ENCODE measurements at places on chromosomes 6 and 20.

DNA sequence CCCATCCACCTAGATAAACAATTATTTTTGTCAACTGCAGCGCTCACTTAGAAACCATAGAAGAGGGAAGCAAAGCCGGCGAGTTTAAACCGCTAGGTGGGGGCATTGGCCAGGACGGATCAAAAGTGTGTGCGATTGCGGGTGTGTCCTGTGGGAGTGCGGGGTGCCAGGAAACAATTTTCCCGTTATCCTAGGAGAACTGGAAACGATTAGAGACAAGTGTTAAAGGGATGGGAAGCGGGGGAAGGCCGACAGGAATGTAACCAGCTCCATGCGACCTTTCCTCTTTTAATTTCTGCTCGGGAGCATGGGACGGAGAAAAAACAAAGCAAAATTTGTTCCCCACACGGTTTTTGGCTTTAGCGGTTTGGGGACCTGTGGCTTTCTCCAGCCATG lies 2.8 kb upstream of the HTR1B start:
- no peak for DNase-seq

GRCh38 chr6:21840428-21840827 lies 246.9 kb downstream of the SOX4 start:
- no peak for DNase-seq

DNA sequence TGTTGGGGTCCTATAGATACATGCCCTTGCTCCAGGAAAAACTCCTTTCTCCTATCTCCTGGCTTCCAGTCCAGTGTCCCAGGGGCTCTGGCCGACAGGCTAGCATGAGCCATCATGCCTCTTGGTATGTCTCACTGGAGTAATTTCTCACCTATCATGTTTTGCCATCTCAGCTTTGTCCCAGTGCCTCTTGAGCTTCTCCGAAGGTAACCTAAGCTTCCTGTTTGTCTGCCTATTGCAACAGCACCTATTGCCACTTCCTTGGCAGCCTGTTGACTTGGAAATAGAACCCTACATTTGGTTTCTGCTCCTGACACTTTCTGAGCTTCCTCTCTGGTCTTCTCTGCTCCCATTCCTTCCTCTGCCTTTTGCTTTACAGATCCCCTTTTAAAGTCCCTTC lies 197.7 kb downstream of the KCNQ5 start:
- no peak for DNase-seq

- no peak for DNase-seq
These were observed 262.8 kb upstream of the MAN1A1 start for GRCh38 chr6:119612176-119612891.

GRCh38 chr6:39251406-39251805 lies 22.1 kb upstream of the KCNK5 start:
- DNase-seq: no peak

GRCh38 chr6:18602931-18603330 lies 215.8 kb downstream of the RNF144B start:
- DNase-seq: no peak

DNA sequence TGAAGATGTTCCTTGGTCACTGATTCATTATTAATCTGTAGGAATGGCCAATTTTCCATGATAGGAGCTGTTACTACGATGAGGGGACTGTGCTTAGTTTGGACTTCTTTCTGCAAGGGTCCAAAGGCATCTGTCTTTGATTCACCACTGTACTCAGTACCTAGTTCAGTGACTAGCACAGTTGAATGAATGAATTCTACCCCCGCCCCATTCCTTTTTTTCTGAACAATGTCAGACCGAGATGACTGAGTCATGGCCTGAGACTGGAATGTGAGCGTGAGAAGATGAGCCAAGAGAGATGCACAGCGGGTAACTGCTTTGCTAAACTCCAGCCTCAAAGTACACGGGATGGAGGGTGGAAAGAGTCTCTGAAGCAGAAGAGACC lies 419 bp upstream of the SNHG17 start:
- no peak for DNase-seq

- DNase-seq: no peak
These were observed 52.7 kb downstream of the CPXM1 start for GRCh38 chr20:2747676-2748235.

DNA sequence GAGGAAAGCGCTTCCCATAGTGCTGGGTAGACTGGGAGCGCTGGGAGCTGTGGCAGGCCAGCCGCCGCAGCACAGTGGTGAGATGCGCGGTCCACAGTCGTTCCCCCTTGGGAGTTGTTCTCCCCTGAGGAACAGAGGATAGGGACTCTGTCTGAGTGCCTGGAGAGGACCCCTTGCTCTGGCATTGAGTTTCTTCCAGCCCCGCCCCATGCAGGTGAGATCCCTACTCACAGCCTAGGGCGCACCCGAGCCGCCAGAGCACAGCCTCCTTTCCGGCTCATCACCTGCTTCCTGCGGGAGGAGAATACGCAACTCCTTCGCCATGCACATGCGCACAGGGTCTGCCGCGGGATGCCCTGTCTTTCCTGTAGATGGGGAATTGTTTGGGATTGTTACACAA lies 140.6 kb downstream of the PACRG start:
- no peak for DNase-seq

DNA sequence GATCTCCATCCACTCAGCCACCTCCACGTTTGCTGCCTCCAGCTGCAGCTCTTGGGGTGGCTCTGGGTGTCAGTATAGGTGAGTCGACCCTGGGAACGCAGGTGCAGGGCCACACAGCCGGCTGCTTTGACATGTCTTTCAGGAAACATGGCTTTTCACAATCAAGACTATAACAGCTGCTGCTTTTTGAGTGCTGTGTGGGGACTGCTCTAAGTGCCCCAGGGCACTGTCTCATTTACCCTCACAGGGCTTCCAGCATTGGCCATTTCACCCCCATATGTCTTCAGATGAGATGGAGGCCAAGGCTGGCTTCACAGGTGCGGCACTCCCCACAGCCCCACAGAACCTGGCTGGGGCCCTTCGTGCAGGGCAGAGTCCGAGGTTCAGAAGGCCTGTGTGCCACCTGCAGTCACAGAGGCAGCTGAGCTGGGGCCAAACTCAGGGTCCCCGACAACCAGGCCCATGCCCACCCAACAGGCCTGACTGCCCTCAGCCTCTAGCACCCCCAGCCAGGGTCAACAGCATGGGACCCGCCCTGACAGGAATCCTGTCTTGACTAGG lies 14.9 kb upstream of the CST7 start:
- DNase-seq: no peak

DNA sequence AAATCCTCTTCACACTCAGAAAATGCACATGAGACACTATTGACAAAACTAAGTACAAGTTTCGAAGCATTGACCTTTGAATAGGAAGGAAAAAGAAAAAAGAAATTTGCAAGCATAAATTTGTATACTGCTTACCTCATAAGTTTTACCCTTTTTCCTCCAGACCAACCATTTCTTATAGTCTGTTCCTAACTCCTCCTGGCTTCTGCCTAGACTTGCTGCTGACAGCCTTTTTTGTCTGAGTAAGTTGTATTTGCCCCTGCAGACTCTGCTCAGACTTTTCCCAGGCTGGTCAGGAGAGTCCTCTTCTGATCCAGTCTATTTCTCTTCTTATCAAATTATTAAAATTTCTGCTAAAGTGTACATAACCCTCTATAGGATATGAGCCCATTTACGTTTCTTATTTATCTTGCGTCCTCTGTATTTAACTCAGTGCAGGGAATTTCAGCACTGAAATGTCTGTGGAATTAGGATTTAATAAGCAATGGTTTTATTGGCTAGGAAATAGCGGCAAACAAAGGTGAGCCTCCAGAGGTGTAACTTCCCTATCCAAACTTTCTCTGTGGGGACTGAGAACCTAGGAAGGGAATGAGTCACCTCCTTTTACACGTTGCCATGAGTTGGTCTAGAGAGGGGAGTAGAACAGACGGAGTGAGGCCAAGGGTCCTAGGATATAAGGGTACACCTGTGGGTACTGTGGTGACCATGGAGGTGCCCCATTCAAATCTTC lies 207.1 kb upstream of the MARCKS start:
- DNase-seq: no peak

GRCh38 chr6:139738801-139739455 lies 364.5 kb upstream of the CITED2 start:
- no peak for DNase-seq

DNA sequence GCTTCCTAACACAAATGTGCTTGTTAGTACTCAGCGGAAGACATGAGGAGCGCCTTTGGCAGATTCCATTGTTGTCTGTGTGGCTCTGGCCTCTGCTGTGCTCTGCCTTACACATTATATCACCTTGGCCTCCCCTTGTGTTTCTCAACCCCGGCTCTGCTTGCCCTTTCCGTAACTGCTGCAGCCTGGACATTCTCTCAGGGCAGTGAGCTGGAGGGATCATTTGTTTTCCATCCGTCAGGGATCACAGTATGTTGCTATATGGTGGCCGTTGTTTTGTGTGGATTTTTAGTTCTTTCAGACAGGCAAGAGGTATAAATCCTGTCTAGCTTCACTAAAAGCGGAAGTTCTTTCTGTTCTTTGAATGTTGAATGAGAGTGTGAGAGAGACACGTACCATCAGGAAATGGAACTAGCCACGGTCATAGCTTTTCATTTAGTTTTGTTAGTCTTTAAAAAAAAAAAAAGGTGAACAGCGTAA lies 175.1 kb downstream of the JARID2 start:
- no peak for DNase-seq

- no peak for DNase-seq
These were observed 26.1 kb upstream of the C20orf204 start for GRCh38 chr20:64009811-64010387.

DNA sequence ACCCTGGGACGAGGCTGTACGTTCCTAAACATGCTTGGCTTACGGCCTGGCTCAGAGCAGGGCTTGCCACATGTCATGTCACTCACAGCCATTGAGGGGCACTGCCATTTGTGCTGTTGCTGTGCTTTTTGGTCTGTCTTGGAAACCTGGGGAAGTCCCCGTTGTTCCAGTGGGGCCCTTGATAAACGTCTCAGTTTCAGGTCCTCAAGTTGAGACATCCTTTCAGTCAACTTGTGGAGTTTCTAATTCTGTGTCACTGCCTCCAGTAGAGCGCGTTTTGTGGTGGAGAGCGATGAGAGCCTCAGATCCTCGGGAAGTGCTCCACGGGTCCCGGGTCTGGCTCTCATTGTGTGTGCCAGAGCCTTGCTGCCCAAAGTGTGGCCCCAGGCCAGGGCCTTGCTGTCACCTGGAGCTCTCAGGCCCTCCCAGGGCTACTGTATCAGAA lies 43.0 kb upstream of the CCR6 start:
- DNase-seq: no peak

DNA sequence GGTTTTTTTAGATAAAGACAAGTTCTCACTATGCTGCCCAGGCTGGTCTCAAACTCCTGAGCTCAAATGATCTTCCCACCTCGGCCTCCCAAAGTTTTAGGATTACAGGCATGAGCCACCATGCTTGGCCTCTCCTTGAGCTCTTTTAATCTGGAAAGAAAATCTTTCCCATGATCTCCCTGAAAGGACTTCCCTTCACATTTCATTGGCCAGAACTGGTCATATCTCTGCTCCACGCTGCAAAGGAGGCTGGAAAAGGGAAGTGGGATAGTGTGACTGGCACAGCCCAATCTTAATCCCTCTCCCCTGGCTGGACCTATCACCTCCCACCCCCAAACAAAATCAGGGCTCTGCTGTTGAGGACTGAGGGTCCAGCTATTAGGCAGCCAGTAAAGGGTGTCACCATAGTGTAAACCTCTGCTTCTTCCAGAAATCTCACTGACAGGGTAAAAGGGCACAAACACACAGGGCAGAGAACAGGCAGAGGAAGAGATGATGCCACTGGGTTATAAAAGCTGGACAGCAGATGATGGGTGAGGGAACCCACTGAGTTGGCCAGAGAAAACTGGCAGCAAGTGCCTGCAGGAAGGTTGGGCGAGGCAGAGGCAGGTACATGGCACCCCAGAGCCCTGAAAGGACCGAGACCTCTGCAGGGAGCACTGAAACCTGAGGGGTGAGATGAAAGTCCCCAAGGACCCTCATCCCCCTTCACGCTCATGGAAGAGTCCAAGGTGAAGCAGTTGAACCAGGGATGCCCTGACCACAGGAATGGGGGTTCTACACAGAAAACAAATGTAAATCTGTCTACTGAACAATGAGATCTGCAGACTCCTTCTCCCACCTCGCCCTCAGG lies 83.1 kb upstream of the PTPN1 start:
- DNase-seq: no peak

DNA sequence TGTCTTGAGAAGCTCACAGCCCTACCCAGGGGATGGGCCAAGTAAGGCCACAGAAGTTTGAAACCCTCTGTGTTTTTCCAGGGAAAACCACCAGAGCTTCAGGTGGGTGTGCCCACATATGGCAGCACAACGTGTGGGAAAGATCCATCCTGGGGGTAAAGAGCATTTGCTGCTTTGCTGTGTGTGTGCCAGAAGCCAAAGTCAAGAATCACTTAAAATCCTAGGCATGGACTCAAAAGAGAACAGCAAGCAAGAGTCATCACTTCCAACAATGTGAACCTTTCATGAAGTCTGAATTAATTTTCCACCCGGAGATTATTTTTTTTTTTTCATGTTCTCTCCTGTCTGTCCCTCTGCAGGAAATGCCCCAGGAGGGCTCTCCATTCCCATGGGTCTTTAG lies 308.2 kb upstream of the SGK1 start:
- no peak for DNase-seq

GRCh38 chr6:156794546-156795354 lies 17.6 kb downstream of the ARID1B start:
- no peak for DNase-seq

DNA sequence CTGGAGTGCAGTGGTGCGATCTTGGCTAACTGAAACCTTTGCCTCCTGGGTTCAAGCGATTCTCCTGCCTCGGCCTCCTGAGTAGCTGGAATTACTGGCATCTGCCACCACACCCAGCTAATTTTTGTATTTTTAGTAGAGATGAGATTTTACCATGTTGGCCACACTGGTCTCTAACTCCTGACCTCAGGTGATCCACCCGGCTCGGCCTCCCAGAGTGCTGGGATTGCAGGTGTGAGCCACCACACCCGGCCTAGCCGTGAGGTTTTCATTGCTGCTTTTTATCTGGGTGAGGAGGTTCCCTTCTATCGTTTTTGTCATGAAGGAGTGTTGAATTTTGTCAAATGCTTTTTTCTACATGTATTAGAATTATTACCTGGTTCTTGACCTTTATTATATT lies 23.9 kb downstream of the SRC start:
- DNase-seq: no peak

GRCh38 chr6:44423306-44423705 lies 35.8 kb downstream of the CDC5L start:
- no peak for DNase-seq

DNA sequence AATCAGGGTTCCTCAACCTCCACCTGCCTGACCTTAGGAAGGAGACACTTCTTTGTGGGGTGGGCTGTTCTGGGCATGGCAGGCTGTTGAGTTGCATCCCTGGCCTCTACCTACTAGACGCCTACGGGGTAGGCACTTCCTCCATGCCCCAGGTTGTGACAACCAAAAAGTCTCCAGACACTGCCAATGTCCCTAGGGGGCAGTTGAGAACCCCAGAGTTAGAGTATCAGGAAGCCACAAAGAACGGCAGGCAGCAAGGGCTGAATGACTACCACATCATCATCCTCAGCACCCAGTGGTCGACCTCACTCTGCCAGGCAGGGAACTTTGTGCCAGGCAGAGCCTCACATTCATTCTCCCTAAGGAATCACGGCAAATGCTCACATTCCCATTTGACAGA lies 21.5 kb downstream of the PMEPA1 start:
- DNase-seq: no peak

GRCh38 chr6:113591896-113592827 lies 265.0 kb upstream of the MARCKS start:
- DNase-seq: no peak

- DNase-seq: no peak
These were observed 19.7 kb upstream of the OGFRL1 start for GRCh38 chr6:71268735-71269437.
